8988T (cell line): ENCODE measurements at places on chromosomes 16 and 17.
A peak's percentile ranks its signal among the peaks of the same experiment; 100 is the strongest.

DNA sequence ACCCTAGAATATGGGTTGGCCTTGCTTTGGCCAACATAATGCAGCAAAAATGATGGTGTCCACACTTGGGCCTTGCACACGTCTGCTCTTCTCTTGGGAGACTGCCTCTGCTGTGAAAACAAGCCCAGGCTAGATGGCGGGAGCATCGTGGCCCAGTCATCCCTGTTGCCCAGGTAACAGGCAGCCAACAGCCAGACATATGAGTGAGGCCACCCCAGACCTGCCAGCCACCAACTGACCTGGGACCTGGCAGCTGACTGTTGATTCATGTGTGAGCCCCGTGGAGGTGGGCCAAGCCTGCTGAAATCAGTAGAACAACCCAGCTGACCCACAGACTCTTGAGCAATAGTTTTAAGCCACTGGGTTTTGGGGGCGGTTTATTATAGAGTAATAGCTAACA, 39.4 kb upstream of the CDH3 start:
- DNase-seq = no peak

GRCh38 chr16:50248845-50249244, 17.5 kb upstream of the ADCY7 start:
- DNase-seq = no peak

DNA sequence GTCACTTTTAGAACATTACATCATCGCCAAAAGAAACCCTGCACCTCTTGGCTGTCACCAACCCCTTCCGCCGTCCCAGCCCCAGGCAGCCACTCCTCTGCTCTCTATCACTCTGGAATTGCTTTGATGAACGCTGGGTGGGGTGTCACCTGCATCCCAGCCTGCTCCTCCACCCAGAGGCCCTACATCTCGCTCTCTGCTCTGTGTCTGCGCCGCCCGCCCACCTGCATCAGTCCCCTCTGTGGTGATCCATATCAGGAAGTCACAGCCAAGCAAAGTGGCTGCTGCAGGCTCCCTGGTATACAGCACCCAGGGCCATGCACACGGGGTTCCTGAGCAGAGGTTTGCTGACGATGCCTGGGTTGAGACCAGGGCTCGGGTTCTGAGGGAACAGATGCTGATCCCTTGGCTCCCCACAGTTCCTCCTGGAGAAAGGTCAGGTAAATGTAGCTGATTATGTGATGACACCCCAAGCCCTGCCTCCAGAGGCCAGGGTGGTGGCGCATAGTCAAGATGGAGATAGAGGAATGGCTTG, 30.8 kb downstream of the MPRIP start:
- no peak for DNase-seq

GRCh38 chr16:56910112-56910511, 21.8 kb upstream of the HERPUD1 start:
- no peak for DNase-seq

GRCh38 chr17:30360086-30360808, 18.5 kb upstream of the CPD start:
- no peak for DNase-seq

DNA sequence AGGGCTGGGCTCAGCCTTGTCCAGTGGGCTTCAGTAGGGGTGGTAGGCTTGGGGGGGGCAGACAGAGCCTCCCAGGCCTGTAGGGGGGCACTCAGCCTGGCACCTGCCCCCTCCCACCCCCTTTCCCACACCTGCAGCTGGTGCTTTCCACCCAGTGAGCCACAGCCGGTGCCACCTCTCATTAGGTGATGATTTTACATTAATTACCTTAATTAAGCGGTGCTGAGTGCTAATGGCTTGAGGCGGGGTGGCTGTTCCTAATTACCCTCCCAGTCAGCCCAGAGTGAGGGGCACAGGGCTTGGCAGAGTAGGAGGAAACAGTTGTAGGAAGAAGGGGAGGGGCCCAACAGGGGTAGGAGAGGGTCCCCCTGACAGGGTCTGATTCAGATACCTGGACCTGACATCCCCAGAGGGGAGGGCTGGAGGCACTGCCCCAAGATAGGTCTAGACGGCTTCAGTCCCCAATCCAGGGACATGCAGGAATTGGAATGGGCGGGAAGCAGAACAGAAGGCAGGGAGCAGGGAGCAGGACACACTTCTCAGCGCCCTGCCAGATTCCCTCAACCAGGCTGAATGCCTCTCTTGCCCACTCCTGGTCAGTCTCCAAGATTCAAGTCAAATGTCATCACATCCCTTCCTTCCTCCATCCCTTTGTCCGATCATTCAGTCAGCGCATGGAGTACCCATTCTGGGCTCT, 26.5 kb upstream of the PHF12 start:
- DNase-seq = no peak

- DNase-seq = peak; percentile 95
These were observed 1.5 kb downstream of the ZFPM1 start for GRCh38 chr16:88454523-88454947.

DNA sequence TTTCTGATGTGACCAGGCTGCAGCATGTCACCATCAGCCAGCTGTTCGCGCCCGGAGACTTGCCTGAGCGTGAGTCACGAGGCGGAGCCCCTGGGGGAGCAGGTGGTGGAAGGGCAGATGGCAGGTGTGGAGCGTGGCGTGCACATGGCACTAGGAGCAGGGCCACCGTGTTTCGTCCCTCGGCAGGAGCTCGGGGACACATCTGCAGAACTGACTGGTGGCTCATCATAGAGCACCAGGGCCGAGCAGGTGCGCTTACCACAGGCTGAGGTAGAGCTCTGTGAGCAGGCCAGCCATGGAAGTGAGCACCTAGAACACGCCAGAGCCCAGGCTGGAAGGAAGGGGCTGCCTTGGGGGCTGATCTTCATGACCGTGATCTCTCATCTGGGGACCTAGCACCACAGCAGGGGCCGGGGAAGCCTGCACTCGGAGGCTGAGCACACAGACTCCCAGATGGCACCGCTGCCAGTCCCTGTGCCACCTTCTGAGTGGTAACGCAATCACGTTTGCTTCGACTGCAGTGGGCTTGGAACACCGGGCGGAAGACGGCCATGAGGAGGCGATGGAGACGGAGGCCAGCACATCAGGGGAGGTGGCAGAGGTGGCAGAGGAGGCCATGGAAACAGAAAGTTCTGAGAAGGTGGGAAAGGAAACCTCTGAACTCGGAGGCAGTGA, 61.8 kb upstream of the ENDOV start:
- no peak for DNase-seq

- no peak for DNase-seq
These were observed 34.7 kb upstream of the KCNJ16 start for GRCh38 chr17:70040336-70040735.

DNA sequence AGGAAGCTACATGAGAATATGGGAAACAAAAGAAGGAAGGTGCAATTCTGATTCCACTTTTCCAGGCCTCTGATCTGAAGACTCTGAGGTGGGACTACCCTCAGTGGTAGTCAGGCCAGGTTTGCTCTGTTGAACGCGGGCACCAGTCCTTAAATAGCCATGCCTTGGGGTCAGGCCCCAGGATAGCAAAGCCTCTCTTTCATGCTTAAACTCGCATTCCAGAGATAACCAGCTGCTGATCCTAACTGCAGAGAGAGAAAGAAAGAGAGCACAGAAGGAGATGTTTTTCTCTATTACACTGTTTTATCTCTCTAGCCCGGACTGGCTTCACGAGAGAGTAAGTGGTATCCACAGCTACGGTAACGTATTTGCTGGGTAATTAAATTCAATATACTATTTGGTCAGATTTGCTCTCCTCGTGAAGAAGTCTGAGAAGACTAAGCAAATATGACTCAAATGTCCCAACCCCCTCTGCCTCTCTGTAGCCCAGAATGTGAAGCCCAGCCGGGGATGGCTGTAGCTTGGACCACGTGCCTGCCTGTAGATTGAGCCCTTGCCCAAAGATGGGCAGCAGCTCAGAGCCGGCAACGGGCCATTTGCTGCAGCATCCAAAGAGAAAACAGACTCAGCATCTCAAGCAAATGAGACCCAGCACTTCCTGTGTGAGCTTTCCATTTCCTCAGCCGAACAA, 122.2 kb downstream of the SMG6 start:
- no peak for DNase-seq

GRCh38 chr16:4574919-4575705, 19.0 kb downstream of the C16orf96 start:
- no peak for DNase-seq
